T47D (cell line): ENCODE measurements at places on chromosomes 3 and 15.
A peak's percentile ranks its signal among the peaks of the same experiment; 100 is the strongest.

DNA sequence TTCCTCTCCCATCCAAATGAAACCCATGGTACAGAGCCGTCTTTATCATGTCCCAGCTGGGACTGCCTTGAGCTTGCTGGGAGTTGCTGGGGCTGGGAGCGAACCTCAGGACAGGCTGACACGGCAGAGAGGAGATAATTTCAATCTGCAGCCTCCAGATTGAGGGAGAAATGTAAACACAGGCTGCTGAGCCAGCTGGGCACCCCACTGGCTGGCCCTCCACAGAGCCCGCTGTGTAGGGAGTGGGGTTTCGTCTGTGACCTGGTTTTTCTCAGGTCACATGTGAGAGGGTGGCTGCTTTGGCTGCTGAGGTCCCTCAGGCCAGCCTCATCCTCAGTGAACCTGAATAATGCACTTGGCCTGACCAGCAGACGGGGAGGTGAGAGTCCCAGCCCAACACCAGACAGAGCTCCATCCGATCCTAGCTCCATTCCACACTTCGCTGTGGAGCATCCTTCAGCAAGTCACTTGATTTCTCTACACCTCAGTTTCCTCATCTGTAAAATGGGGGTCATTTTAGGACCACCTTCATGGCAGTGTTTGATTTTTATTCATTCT lies 121.6 kb upstream of the MRPS22 start:
- no peak for DNase-seq

DNA sequence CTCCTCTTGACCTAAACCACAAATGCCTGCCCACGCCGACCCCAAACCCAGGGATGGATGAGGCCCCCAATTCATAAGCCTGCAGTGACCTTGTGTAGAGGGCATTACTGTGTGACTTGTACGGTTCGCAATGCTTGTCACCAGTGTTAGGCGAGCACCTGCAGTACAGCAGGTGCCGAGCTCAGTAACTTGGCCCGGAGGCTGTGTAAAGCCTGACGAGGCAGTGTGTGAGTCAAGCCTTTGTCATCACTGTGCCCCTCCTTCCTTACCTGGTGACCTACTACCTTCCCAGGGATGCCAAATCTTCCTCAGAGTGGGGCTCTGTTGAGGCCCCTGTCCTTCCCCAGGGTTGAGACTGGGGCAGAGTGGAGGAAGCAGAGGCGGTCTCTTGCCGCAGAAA lies 37.2 kb upstream of the TMEM115 start:
- peak; percentile 19 for DNase-seq

DNA sequence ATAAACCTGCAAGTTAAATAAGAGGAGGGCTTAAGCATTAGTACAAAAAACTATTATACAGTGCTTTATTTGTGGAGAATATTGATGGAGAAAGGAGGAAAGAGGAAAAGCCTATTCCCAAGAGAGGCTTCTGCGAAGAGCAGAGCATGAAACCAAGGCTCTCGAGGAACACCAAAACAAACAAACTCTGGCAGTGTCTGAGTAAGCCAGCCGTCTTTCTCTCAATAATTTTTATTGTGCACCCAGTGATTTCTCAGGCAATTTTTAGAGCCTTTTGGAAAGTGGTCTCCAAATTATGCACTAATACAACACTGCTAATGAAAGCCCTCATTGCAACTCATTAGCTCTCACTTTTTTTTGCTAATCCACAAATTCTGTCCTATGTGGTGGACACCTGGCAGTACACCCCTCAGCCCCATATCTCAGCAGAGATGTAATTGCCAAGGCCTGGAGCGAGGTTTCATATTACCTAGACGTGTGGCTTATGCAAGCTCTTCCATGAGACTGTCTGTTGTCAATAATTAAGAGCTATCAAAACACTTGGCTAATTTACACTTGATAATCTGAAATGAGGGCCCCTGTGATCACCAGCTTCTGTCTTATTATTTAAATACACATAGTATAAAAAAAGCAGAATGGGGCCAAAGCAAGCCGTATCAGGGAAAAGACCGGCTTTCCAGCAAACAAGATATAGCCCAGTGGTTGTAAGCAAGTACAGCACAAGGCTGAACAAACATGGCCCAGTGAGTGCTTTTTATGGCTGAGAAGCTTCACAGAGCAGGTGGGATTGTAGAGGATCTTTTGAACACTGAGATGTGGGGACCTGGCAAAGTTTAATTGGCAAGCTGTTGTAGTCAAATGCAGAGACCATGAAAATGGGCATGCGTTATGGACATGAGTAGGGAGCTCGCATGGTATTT lies 216.9 kb downstream of the ROBO2 start:
- no peak for DNase-seq

DNA sequence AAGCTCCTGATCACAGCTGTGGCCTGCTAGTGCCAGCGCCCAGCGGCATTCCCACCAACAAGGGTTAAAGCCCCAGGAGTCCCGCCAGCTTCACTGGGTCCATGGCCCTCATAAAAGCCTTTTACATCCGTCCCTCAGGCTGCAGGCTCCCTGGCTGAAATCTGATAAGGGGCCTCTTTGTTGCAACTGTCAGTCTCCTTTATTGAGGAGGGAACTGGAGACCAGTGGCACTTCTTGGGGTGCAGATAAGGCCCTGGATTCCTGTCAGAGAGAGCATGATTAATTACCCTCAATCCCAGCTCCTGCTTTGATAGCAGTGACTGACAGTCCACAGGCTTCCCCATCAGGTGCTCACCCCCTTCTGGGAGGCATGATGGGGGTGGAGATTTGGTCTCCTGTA lies 30.9 kb upstream of the CLK3 start:
- DNase-seq: no peak

- no peak for DNase-seq
Observed at GRCh38 chr15:101308604-101309435, 13.8 kb upstream of the SNRPA1 start.

- peak; percentile 76 for DNase-seq
Observed at GRCh38 chr3:44913868-44914468, 39.6 kb downstream of the TGM4 start.

GRCh38 chr3:176814285-176814684 lies 383.0 kb downstream of the TBL1XR1 start:
- DNase-seq: peak; percentile 88

DNA sequence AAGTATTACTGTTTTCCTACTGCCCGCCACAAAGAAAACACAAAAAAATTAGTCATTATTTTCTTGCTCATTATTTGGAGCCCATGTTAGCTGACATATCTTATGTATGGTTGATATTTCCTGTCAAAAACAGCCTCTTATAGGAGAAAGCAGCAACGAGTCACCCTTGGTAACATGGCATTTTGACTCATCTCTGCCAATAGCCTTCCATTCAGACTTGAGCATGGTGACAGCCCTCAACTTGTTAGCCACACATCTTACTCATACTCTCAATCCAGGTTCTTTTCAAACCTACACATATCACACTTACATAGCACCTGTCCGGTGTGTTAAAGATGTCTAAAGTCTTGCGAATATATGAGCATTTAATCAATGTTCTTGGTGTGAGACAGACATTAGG lies 109.4 kb upstream of the SAMMSON start:
- no peak for DNase-seq

- DNase-seq: no peak
Observed at GRCh38 chr3:99852851-99853250, 35.2 kb downstream of the CMSS1 start.

- no peak for DNase-seq
Observed at GRCh38 chr3:183439515-183439914, 11.1 kb upstream of the MCF2L2 start.
